KBM-7 (cell line): ENCODE measurements at places on chromosomes 7 and 10.

GRCh38 chr10:25678666-25679065 lies 255.4 kb upstream of the MYO3A start:
- DNase-seq: no peak

- DNase-seq: no peak
These were observed 121.0 kb downstream of the KCNMA1 start for GRCh38 chr10:77516575-77516974.

DNA sequence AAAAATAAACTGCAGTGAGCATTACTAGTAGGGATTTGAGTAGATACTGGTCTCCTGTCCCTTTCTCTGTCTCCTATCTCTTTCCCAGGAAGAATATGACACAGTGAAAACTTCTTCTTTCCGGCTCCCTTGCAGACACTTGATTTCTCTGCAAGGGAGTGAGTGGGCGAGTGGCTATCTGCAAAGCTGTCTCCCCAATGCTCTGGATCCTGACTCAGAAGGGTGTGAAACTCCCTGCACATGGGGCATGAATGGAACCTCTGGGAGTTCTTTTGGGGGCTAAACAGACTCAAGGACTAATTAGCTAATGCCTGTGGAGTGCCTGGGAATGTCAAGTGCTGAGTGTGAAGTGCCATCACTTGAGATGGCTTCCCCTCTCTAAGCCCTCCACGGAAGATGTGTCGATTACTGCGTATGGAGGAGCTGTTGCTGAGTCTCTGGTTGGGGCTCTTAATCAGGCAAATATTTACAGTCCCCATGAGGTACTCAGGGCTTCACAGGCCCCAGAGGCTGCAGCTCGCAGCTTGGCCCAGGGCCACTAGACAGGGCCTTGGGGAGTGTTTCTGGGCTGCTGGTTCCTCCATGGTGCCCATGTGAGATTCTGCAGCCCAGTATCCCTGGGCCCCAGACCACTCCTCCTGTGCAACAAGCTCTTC lies 139.8 kb downstream of the RPS24 start:
- no peak for DNase-seq

GRCh38 chr7:7675686-7676085 lies 35.1 kb downstream of the UMAD1 start:
- no peak for DNase-seq

GRCh38 chr7:7417851-7418250 lies 117.8 kb downstream of the COL28A1 start:
- peak; percentile 9 for DNase-seq

DNA sequence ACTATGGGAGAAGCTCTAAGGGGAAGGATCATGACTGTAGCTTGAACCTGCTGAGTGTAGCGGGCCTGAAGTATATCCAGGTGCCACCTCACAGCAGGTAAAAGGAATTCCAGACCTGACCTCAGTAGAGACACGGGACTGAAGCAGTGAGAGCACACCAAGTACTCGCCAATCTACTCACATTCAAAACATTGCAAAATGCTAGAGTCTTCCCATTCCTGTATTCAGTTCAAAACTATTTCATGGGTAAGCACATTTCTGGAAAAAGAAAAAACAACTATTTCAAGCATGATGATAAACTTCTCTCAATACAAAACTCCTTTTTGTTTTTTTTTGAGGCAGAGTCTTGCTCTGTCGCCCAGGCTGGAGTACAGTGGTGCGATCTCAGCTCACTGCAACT lies 121.9 kb upstream of the AUTS2 start:
- no peak for DNase-seq

- no peak for DNase-seq
These were observed 63.2 kb downstream of the PRPF18 start for GRCh38 chr10:13649844-13650520.

GRCh38 chr7:114099337-114099736 lies 180.5 kb upstream of the PPP1R3A start:
- no peak for DNase-seq

- DNase-seq: no peak
These were observed 160.9 kb downstream of the LRRC4 start for GRCh38 chr7:127870231-127870907.

GRCh38 chr10:86329093-86329710 lies 37.4 kb downstream of the GRID1 start:
- DNase-seq: no peak

DNA sequence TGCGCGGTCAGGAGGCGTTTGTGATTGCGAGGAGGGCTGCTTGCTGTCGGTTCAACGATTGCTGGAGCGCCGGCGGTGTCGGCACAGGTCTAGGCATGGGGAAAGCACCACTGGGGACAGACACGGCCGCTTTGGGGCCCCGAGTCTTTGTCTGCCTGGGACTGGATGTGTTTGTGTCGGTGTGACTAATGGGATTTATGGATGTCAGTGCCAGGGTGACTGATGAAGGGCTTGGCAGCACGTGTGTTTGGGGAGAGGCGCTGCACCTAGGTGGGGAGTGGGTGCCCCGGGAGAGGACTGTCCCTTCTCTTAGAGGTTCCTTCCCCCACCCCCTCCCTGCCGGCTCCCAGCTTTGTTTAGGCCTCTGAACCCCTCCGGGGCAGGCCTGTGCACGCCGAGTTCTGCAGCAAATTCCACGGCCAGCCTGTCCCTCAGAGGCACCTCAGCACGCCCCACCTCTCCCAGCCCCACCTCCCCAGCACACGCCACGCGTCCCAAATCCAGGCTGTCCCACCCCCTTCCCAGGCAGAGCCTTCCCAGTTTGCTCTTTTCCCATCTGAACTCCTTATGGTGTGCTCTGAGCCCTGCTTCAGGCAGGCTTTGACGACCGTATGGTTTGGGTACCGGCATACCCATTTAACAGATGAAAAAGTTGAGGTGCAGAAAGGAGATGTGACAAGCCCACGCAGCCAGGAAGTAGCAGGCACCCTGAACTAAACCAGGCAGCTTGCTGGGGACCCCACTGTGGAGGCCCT lies 6.4 kb upstream of the TNRC18 start:
- no peak for DNase-seq

DNA sequence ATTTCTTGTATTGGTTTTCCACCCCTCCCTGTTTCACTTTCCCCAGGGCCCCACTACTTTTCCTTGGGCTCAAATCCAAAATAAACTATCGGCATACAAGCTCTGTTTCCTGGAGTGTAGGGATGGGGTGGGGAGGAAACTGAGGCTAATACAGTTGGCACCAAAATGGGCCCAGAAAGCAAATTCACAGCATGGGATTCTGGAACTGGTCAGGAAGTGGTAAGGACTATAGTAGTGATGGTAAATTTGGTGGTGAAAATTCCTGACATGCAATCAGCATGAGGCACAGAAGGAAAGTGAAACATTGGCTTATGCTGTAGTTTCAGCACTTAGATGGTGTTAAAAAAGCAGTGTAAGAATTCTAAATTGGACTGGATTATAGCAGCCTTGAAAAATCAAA lies 8.7 kb upstream of the SAMD9L start:
- no peak for DNase-seq

DNA sequence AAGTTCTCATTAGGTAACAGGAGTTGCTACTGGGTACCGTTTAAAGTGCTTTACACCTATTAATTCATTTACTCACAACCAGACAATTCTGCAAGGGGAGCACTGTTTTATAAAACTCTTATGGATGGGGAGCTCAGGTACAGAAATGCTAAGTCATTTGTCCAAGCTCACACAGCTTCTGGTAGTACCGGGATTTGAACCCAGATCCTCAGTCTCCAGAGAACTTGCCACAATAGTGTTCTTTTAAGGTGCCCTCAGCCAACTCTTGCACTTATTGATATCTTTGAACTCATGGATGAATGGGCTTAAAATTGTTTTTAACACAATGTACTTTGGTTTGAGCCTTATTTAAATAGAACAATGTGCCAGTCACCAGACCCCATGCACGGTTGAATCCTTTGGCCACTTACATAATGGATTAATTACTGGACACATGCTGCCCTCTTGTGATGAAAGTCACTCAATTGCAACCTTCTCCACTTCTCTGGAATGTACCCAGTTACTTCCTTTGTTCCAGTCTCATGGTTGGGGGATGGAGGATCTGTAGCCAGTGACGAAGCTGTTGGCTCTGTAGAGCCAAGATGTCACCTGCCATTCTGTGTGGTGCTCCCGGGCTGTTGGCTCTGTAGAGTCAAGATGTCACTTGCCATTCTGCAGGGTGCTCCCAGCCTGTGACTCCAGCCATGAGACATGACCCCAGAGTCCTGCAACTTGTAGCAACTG lies 65.6 kb downstream of the NOD1 start:
- DNase-seq: peak; percentile 63

GRCh38 chr7:99229234-99229633 lies 21.3 kb upstream of the KPNA7 start:
- DNase-seq: no peak

DNA sequence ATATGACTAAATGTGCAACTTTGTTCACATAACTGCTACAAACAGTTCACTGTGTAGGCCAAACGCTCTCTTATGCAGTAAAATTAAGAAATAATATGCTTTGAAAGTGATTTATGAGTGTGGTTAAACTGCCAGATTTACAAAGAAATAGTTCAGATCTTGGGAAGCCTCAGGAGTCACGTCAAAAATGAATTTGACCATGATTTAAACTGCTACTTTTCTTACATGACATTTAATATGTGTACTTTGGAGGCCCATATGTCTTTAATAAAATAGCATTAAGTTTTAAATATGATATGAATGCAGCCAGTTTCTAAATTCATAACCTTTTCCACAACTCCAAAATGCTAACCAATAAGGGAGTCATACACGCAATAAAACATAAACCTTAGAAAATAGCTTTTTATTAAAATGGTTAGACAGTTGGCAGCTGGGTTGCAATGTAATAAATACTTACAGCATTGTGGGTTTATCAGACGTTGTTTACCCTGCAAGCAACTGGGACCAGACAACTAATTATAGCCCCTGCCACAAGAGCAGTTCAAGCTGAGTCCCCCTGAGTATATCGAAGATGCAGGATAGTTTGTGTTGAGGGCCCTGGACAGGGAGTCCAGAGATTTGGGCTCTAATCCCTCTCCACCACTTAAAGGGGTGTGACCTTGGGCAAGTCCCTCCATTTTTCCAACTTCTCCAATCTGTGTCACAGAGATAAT lies 640.4 kb downstream of the LRMDA start:
- DNase-seq: no peak

GRCh38 chr10:122271076-122271475 lies at the start of gene BTBD16:
Gene BTBD16 (plus strand): TSS chr10:122271296. CDS start chr10:122275082, 3,786 bp downstream.
- DNase-seq: no peak

GRCh38 chr10:55500931-55501559 lies 700.0 kb upstream of the PCDH15 start:
- DNase-seq: peak; percentile 40

- DNase-seq: no peak
These were observed 2.4 kb upstream of the NKX6-2 start for GRCh38 chr10:132788180-132788830.

DNA sequence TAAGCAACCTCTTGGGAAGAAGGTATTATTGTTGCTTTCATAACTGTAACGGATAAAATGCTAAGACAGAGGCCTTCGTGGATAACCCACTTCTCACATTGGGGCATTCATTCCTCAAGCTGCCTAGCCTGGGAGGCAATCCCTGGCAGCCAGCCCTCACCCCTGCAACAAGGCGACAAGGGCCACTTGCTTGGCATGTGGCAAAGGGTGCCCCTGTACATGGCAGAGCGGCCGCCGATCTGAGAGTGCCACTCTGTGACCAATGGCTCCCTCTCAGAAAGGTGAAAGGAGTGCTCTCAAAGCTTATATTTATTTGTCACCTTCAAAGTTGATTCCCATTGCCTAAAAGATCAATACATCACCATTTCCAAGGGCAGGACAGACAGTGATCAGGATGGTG lies 31.9 kb downstream of the EBF3 start:
- no peak for DNase-seq

GRCh38 chr10:70272925-70273316 lies 10.9 kb downstream of the NPFFR1 start:
- DNase-seq: no peak

DNA sequence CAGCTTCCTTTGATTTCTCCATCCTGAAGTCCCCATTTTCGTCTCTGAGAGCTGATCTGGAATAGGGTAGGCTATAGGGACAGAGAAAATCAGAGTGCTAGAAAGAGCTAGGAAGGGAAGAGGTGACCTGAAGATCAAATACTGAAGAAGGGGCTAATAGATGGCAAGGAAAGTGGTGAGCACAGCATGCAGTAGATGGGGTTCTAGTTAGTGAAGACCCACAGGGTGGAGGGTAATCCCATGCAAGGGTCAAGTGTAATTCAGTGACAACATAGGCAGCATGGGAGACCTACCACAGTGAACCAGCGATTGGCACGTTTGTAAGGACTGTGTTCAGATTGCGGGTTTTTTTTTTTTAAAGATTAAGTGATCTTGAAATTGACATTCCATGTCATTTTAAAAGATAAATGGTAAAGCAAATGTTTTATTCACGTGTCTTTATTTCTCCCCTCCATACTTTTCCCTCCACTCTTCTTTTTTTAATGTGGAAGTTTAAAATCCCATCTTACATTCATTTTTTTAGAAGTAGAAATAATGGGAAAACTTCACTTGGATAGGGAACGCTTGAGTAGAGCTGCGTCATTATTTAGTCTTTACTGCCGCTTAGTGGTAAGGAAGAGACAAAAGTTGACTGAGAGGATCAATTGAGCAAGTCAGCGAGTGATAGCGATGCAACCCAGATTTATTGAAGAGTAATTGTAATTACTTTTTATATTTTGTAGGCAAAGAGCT lies 21.0 kb upstream of the ABI1 start:
- peak; percentile 61 for DNase-seq

DNA sequence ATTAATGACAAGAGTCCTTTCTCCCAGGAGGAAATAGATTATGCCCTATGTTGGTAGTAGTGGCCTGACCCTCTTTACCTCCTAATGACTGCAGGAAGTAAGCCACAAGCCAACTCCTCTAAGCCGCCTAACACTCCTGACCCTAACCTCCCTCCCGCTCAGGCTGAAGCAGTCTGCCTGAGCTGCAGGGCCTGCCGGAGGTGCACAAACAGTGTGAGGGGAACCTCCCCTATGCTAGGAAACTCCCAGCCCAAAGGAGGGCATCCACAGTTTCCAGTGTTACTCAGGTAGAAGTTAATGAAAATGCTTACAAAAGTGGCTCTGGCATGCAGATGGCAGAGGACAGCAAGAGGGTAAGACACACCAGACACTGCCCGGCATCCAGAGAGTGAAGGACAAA lies 294.4 kb upstream of the GALNT17 start:
- DNase-seq: no peak

DNA sequence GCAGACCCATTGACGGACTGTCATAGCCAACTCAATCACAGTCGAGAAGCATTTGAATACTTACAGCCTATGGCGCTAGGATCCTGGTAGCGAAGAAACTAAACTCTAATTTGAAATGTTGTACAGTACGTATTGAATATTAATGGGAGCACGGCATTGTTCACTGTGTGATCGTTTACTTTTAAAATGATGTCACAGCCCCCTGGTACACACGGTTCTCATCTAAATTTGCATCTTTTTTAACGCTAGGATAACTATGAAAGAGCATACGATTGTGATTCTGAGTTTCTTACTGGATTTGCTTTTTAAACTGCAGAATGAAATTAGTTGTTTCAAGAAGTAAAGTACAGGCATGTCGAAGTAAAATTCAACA lies 895 bp upstream of the NAPEPLD start:
- no peak for DNase-seq

GRCh38 chr7:140060243-140060630 lies 2.5 kb downstream of the PARP12 start:
- DNase-seq: no peak

- peak; percentile 81 for DNase-seq
These were observed 1.2 kb upstream of the LZTS2 start for GRCh38 chr10:100998183-100998990.
